Smooth muscle cell of the umbilical artery (primary cell): ENCODE measurements at places on chromosomes 1 and 21. TPM values are rescaled to one million over a fixed set of nuclear protein-coding genes. Genes with fewer than 3 reads are reported as not detected.

TMCC2 gene
- 4.5 and 6.8 TPM in 2 replicates for total RNA-seq

LCE6A gene
- total RNA-seq, result not detected in 2 replicates

TRPM2 gene
- under 0.01 TPM in 1 of 2 replicates, not detected in the other for total RNA-seq

NUF2 gene
- total RNA-seq, result 0.89 and 10.8 TPM in 2 replicates

LCE2B gene
- not detected in 2 replicates for total RNA-seq

OR2L13 gene
- not detected in 2 replicates for total RNA-seq

UQCRHL gene
- total RNA-seq, result 1.0 and 2.1 TPM in 2 replicates

SNX7 gene
- total RNA-seq, result 49.6 and 61.4 TPM in 2 replicates

SPRR3 gene
- not detected in 2 replicates for total RNA-seq

PRR9 gene
- total RNA-seq, result 0.51 TPM in 1 of 2 replicates, not detected in the other

MROH9 gene
- under 0.01 TPM in 1 of 2 replicates, not detected in the other for total RNA-seq

GBP5 gene
- total RNA-seq, result not detected in 2 replicates

SELL gene
- total RNA-seq, result not detected in 2 replicates

L1TD1 gene
- total RNA-seq, result not detected in 2 replicates

FCRL2 gene
- not detected in 2 replicates for total RNA-seq

AGMAT gene
- total RNA-seq, result 1.5 and 2.0 TPM in 2 replicates

CBR3 gene
- 4.5 and 7.8 TPM in 2 replicates for total RNA-seq

AADACL4 gene
- not detected in 2 replicates for total RNA-seq

VWA5B1 gene
- total RNA-seq, result not detected in 2 replicates

RASAL2 gene
- total RNA-seq, result 19.6 and 34.2 TPM in 2 replicates

DYRK3 gene
- 27.6 and 34.5 TPM in 2 replicates for total RNA-seq

AIM2 gene
- total RNA-seq, result under 0.01 and 0.46 TPM in 2 replicates

HTR6 gene
- total RNA-seq, result not detected in 2 replicates

CMPK1 gene
- total RNA-seq, result 154 and 212 TPM in 2 replicates

LCE1D gene
- total RNA-seq, result not detected in 2 replicates

TDRD5 gene
- total RNA-seq, result not detected in 2 replicates

SLC44A3 gene
- 0.59 and 0.65 TPM in 2 replicates for total RNA-seq

DDAH1 gene
- 41.3 and 79.6 TPM in 2 replicates for total RNA-seq

RSPO1 gene
- total RNA-seq, result not detected in 2 replicates

PADI1 gene
- under 0.01 and 0.18 TPM in 2 replicates for total RNA-seq
